ENCODE measurements at places on chromosomes 5 and 9.

- DNase-seq = no peak
Observed at GRCh38 chr5:148750614-148751013, 75.8 kb upstream of the ADRB2 start.

- DNase-seq = no peak
Observed at GRCh38 chr9:14401911-14402310, 88.0 kb upstream of the NFIB start.

- DNase-seq = no peak
Observed at GRCh38 chr5:53027913-53028312, 38.8 kb downstream of the ITGA2 start.

GRCh38 chr9:98326459-98327248 is 71.2 kb upstream of the TBC1D2 start:
- DNase-seq = no peak

DNA sequence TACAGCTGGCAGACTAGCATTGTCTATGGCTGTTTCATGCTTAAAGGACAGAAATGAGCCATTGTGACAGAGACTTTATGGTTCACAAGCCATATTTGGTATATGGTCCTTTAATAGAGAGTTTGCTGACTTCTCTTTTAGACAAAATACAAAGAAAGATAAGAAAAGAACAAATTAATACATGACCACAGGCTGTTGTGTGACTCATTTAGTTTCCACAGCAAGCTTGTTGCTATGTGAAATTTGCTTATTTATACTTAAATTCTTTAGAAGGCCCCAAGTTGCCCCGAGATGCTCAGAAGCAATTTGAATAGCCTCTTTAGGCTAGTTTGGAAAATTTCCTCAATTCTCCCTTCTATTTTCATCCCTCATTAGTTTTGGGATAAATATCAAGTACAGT is 315.3 kb upstream of the RPS23 start:
- no peak for DNase-seq

- DNase-seq = no peak
Observed at GRCh38 chr5:130424341-130424740, 520.1 kb downstream of the CHSY3 start.
